ENCODE measurements at places on chromosomes 16 and 17.

DNA sequence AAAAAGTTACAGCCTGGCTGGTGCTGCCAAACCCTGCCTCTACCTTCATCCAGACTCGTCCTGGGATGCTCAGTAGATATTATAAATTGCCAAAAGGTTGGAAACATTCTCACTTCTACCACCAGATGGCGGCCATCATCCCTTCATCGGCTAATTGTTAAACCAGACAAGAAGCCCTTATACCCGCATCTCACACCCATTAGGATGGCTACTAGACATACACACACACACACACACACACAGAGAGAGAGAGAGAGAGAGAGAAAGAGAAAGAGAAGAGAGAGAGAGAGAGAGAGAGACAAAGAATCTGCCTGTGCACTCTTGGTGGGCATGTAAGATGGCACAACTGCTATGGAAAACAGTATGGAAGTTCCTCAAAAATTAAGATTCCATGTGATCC, 15.0 kb upstream of the SCIMP start:
- peak; percentile 82 for DNase-seq

DNA sequence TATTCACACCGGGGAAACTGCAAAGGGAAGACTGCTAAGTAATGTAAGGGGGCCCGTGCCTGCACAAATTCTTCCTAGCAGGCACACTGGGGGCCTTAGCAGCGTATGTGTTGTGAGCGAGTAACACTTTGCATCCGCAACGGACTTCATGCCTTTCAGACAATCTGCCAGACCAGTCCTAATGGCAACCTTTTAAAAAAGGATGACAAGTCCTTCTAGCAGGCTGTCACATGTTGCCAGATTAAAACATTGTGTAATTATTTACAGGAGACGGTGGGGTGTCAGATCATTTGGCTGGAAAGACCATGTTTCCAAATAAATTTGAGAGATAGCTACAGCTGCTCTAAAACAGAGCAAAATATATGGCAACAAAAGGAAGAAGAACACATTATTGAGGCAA, 46.1 kb downstream of the CPPED1 start:
- DNase-seq, result no peak

- DNase-seq, result no peak
Measured at GRCh38 chr16:81715358-81716196, 63.5 kb upstream of the PLCG2 start.

DNA sequence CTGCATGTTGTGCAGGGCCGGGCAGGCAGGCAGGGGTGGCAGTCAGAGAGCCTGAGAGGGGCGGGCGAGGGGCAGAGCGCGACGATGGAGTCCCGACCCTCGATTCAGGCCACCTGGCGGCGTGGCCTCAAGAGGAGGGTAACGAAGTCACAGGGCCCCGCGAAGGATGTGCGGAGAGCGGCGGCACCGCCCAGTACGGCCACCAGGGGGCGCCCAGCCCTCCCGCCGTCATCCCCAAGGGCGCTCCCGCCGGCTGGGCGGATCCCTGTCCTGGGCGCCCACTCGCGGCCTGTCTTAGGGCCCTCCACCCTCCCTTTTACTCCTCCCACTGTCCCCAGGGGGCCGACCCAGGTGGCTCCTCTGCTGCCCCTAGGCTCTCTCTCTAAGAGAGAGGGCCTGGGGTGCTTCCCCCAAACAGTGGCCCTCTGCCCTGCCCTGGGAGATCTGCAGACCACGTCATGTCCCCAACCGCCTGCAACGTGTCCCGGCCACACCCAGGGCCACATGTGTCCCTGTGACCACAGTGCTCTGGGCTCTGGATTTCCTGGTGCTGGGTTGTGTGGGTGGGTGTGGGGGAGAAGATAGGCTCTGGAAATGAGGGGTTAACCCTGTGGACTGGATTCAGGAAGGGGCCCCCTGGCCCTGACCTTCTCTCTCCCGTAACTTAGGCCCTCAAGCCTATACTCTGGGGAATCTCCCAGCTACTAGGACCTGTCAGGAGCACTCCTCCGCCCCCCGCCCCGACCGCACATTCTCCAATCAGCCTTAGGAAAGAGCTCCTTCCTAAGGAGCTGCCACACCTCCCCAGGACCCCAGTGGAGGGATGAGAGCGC, 5.9 kb downstream of the DPEP2 start:
- DNase-seq, result peak; percentile 91

DNA sequence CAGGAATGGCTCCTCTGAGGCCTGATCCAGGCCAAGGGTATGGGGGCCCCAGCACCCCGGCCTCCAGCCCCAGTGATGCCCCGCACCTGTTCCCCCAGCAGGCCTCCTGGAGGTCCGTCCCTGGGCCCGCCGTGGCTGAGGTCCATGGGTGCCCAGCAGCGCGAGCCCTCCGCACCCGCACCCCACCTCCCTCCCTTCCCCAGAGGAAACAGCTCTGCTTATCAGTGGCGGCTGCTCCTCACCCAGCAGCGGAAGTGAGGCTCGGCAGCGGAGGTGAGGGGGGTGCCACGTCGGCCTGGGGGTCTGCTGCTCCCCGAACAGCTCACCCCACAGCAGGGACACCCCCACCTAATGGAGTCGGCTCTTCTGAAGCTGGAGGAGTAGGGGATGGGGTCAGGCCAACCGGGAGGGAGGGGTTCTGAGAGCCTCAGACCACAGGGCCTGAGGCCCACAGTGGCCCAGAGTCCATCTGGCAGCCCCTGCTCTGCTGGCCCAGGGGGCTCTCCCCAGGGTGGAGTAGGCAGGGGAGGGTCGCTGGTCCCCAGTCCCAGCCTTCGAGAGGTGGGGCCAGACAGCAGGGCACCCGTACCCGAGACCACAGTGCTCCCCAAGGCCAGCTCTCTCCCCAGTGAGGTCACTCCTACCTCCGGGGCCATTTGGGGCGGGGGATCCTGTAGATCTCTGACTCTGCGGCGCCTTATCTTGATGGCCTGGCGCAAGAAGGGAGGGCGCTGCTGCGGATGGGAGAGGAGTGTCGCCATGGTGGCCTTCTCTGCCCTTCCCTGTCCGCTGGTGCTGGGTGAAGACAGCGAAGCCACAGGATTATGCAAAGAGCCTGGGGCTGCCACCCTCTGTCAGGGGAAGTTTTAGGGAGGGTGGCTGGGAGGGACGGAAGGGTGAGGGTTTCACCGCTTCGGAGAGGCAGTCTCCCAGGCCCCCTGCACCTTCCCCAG, at the start of gene UNC13D:
TSS of gene UNC13D (minus strand) at position 828 of the 953 bp plus-strand sequence. CDS start at position 761, 67 bp downstream.
- DNase-seq, result peak; percentile 89

GRCh38 chr17:78146881-78147280, 696 bp downstream of the C17orf99 start:
- DNase-seq, result no peak

- DNase-seq, result peak; percentile 31
Measured at GRCh38 chr16:10988164-10988803, 43.9 kb downstream of the CLEC16A start.

DNA sequence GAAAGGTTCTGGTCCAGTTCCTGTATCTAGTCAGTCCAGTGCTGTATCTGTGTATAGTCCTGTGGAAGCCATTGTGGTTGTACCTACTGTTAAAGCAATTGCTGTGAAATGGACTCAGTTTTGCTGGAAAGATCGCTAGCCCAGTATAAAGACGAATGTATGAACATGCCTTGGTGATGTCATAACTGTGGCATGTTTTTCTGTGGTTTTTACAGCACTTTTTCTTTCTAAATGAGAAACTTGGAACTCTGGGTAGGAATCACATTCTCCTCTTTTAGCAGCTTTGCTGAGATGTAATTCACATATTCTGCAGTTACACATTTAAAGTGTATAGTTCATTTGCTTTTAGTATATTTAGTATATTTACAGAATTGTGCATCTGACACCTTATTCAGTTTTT, 58.1 kb downstream of the MAP2K4 start:
- DNase-seq, result no peak

GRCh38 chr17:55634702-55635101, 88.0 kb downstream of the TMEM100 start:
- DNase-seq, result no peak

GRCh38 chr17:70137451-70138230, 31.7 kb upstream of the KCNJ2 start:
- no peak for DNase-seq

- DNase-seq, result no peak
Measured at GRCh38 chr17:80782536-80783427, 208.9 kb upstream of the CHMP6 start.

DNA sequence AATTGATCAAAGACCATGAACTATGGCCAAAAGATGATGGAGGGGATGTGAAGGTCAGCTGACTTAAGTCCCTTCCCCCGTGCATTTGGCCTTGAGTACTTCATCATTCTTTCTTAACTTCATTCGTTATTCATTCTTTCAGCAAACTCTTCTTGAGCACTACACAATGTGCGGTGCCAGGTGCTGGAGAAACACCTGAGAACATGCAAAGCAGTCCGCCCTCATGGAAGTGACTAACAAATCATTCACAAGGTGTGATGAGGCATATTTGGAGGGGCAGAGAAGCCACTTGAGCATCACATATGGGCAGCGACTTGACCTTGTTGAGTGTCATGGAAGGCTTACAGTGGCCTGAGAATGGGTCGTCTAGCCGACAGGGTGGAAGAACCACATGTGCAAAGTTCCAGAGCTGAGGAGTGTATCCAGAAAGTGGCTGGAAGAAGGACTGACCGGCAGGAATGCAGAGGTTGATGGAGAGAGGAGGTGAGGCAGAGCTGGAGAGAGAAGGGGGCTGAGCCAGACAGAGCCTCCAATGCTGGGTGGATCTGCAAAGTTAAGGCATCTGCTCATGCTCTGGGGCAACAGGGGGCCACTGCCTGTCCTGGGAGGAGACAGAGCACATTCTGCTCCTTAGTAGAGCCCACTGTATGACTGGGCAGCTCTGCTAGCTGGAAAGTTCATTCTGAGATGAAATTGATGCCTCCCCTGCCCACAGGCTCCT, 25.1 kb upstream of the EIF1 start:
- no peak for DNase-seq

DNA sequence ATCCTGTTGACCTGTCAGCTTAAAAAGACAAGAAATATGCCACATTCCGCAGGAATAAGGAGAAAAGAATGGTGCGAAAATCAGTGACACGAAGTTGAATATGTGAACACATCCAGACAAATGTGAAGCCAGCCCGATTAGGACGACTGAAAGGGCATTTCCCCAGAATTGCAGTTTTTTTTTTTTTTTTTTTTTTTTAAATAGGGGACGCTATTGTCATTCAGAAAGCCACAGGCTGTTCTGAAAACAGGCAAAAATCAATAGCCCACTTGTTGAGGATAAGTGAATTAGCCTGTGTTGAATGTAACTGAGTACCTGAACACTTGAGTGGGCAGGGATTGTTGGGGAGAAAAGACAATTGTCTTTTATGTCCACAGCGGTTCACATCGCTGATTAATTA, 507.1 kb downstream of the WWOX start:
- no peak for DNase-seq

- DNase-seq, result no peak
Measured at GRCh38 chr17:47987240-47987835, 16.4 kb downstream of the CDK5RAP3 start.

GRCh38 chr17:66978514-66979061, 14.1 kb downstream of the CACNG4 start:
- no peak for DNase-seq

DNA sequence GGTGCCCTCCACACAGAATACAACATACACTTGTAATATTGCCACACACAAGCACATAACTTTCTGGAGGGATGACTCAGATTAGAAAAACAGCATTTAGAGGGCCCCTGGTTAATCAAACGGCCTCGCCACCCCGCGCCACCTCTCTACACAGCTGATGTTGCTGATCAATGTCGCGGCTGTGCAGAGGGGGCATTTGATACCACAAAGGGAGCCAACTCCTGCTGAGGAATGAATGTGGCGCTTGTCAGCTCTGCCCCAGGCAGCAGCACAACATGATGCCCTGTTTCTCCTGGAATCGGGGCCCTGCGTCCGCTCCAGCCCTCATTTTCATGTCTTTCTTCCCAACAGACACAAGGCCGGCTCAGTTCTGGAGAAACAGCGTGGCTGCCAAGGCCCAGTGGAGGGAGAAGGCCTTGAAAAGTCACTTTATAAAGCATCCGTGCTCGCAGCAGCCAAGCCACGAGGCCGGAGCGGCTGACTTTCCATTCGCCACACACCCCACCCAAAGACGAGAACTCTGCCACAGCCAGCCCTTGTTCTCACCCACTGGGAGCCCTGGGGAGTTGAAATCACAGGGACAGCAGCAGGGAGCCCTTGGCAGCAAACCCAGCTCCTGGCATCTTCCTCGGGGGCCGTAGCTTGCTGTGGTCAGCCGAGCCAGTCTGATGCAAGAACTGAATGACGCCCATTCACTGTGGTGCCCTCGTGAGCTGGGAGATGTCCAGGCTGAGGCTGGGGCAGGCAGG, 65.6 kb downstream of the XYLT1 start:
- no peak for DNase-seq

DNA sequence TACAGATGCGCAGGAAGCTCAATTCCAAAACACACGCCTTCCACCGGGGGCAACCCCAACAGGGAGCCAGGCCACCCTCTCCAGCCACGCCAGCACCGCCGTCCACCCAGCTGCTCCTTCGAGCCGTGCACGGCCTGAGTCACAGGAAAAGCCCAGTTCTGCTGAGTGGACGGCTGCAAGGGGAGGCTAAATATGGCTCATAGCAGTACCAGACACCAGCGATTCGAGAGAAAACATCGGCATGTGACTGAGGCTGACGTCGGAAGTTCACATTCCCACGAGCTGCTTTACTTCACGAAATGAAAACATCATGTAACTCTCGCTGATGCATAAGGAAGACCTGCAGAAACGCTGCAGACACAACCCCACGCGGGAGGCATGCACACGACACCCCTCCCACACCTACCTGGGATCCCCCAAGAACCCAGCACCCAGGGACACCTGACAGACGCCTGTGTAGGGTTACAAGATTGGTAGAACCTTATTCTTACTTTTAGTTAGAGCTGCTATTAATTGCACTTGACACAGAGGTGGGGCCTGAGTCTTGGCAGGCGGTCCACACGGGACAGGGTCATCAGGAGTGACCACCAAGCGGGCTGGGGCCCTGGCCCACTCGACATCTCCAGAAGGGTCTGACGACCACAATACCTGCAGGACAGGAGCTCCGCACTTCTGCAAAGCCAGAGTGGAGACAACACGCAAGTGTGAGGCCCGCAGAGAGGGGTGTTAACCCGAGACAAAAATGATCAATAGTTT, 116.8 kb downstream of the ANKRD11 start:
- no peak for DNase-seq

GRCh38 chr17:4440690-4441686, 7.2 kb downstream of the SPNS3 start:
- peak; percentile 58 for DNase-seq
